Stimulated activated CD8-positive, alpha-beta memory T cell treated with anti-CD3 and anti-CD28 coated beads, Interleukin-7, amount 100 ng/mL, for 1 hour (primary cell): ENCODE measurements at places on chromosomes 6 and 20.

DNA sequence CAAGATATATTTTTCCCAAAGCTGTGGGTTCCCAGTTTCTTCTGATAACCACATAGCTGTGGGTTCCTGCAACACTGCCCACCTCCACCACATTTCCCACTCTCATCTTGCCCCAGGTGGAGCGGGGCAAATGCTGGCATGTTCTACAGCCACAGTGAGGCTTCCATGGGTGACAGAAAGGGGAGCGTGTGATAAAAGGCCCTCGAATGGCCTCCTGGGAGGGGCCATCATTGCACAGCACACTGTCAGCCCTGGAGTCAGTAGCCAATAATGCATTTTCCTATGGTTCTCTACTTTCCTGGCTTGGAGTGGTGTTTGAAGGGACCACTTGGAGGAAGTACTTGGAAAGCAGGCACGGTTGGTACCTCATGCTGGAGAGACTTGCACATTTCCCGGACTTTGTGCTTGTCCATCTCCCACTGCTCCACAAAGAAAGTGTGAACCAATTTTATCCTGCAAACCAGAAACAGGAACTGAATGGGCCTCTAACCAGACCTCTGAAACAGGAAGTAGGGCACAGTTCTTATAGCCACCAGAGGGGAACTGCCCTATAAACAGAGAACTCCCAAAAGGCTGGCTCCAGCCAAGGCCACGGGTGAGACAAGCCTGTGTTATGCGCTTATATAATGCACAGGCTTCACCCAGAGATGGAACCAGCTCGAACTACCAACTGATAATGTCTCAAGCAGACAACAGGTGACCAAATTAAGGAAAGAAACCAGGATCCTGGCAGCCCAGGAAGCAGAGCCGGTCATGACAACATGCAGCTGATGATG is 8.6 kb downstream of the MAP3K5 start:
- no peak for DNase-seq

DNA sequence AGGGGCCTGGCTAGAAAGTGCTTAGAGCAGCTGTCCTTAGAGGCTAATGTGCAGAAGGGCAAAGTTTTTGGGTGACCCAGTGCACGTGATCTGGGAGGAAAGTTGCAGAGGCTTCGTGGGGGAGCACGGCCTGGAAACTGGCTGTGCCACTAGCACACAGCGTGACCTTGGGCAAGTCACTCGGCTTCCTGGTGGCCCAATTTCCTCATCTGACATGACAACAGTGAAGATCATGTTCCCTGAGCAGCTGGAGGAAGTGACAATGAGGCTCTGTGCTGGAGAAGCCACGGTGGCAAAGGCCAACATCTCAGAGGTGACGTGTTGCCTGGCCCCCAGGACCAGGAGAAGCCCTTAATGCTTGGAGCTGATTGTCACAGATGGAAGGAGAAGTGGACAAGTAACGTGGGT is 99.5 kb downstream of the FOXC1 start:
- no peak for DNase-seq

DNA sequence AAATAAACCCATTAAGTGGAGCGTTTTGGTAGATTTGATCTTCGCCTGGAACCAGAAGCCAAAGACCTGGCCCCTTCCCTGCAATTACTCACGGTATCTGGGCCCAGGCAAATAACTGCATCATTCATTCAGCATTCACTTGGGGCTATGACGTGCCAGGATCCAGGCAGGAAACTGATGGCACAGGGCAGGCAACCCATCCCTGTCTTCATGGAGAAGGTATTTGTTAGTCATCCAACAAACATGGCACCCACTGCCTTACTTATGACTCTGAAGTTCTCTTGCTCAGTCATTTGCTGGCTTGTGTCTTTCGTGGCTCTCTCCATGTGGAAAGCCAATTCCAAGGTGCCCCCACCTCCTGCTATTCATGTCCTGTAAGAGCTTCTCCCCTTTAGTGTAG is 232.4 kb downstream of the BMP7 start:
- DNase-seq: no peak

GRCh38 chr6:151757506-151757955 is 50.0 kb upstream of the ESR1 start:
- DNase-seq: no peak

- DNase-seq: no peak
Measured at GRCh38 chr6:46199387-46199786, 28.6 kb upstream of the ENPP5 start.

- DNase-seq: peak; percentile 56
Measured at GRCh38 chr20:3218307-3218988, 9.2 kb downstream of the ITPA start.

DNA sequence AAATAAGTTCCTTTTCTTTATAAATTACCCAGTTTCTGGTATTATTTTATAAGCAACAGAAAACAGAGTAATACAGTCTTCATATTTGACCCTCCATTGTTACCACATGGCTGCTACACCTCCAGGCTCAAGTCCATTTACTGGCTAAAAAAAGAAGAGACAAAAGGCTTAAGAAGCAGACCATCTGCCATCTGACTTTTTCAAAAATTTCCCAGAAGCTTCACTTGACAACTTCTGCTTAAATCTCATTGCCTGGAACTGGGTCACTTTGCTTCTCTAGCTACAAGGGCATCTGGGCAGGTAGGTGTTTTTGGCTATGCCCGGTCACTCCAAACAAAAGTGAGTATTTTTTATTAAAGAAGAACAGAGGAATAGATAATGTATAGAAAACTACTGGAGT is 118.0 kb downstream of the GRM1 start:
- DNase-seq: no peak

- no peak for DNase-seq
Measured at GRCh38 chr6:21450149-21450548, 143.4 kb upstream of the SOX4 start.

- DNase-seq: no peak
Measured at GRCh38 chr6:37965964-37966676, 146.6 kb downstream of the ZFAND3 start.

GRCh38 chr6:44270526-44271405 is 516 bp downstream of the TMEM151B start:
- DNase-seq: no peak

- DNase-seq: no peak
Measured at GRCh38 chr6:157954150-157955117, 27.2 kb upstream of the SYNJ2 start.

GRCh38 chr20:39155971-39156370 is 193.8 kb downstream of the DHX35 start:
- no peak for DNase-seq

DNA sequence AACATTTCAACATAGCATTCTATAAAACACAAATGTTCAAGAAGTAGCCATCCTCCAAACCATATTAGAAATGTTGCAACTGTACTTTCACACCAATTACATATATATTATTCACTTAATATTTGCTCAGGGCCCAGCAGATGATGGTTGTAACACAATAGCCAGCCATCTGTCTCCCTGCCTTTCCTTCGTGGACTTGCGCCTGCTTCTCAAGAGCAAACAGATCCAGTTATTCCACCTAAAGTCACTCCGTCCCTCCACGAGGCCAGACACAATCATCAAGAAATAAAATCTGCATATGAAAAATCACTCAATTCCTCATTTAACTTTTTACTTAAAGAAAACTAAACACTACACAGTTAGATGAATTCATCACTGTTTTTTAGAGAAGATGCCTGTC is 160.4 kb downstream of the RALGAPA2 start:
- no peak for DNase-seq

DNA sequence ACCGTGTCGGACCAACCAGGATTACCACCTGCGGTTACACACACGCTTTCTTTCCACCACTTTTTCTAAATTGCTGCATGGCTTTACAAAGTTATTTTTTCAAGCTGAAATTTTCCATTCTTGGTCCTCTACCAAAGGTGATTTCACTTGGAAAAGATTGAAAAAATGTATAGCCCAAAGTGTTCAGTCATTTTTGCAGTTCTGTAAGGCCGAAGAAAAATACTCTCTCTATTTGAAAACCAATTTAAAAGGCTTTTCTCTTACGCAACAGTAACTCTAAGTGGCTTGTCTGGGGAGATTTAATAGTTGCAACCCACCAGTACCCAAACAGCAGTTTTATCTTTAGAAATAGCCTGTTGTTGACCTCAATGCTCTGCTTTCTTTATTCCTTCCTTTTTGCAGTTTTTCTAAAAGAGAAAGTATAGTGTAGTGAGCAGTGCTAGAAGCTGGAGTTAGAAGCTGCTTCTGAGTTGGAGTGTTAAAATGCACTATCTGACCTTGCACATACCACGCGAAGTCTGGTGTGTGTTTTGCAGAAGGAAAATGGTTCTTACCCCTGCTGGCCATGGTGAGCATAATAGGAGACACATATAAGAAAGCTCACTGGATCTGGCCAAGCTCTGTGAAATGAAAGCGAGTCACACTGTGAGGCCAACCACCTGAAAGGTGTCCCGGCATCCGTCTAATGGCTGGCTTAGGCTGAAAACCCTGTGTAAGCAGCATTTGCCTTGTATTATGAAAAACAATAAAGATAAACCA is 271.6 kb upstream of the PRND start:
- DNase-seq: no peak

DNA sequence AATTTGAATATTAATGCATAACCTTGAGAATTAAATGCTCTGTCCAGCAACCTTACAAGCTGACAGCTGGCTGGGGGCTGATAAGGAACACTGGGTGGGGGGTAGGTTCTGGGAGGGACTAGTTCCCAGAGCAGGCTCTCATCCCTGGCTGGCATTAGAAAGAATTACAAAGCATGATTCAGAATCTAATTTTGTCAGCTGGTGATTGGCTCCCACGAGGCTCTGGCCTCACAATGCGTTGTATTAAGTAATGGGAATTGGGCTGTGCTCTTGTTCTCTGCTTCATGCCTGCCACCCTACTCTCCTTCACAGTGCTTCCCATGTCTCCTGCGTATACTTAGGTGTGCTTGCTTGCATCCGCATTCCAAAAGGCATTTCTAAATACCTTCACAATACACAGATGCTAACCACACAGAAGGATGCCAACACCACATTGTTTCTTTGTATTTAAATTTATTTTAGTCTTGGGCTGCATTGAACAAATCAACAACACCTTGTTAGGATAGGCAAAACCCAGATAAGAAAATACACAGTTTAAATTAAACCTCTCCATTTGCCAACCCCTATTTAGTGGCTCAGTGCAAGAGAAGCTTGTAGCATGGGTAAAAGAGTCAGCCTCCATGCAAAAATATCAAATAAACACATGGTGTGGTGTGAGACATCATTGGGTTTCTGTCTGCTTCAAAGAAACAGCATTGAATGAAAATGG is 434.5 kb upstream of the JAG1 start:
- no peak for DNase-seq

DNA sequence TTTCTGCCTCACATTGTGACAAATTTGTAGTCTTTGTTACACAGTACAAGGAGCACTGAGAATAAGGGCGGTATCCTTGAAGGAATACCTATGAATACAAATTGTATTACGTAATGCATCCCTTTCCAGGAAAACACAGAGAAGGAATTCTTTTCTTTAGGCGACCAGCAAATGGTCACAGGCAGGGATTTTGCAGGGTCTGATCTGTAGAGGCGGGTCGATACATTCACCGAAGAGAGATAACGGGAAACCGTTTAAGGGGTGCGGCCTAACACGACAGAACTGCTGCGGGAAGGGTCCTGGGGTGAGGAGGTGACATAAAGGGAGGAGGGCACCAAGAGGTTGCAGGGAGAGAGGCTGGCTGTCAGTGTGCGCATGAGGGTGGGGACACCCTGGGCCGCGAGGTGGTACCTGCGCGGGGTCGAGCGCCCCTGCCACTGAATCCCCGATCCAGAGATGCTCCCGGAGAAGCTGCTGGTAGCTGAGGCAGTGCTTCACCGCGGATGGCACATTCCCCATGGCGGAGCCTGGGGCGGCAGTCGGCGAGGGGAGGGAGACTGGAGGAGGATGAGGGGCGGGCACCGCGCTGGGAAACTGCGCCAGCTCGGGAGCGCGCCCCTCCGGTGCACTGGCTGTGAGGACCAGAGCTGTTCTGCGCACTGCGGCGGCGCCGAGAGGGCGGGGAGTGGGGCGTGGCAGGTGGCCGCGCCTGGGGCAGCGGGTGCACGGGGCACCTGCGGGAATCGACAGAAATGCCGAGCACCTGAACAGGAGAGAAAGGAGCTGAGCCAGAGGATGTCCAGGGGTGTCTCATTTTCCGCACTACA is at the start of gene HMGCLL1:
Gene HMGCLL1 (minus strand): TSS at position 656 of the 827 bp plus-strand sequence. CDS start 137 bp downstream, at position 519.
- no peak for DNase-seq

DNA sequence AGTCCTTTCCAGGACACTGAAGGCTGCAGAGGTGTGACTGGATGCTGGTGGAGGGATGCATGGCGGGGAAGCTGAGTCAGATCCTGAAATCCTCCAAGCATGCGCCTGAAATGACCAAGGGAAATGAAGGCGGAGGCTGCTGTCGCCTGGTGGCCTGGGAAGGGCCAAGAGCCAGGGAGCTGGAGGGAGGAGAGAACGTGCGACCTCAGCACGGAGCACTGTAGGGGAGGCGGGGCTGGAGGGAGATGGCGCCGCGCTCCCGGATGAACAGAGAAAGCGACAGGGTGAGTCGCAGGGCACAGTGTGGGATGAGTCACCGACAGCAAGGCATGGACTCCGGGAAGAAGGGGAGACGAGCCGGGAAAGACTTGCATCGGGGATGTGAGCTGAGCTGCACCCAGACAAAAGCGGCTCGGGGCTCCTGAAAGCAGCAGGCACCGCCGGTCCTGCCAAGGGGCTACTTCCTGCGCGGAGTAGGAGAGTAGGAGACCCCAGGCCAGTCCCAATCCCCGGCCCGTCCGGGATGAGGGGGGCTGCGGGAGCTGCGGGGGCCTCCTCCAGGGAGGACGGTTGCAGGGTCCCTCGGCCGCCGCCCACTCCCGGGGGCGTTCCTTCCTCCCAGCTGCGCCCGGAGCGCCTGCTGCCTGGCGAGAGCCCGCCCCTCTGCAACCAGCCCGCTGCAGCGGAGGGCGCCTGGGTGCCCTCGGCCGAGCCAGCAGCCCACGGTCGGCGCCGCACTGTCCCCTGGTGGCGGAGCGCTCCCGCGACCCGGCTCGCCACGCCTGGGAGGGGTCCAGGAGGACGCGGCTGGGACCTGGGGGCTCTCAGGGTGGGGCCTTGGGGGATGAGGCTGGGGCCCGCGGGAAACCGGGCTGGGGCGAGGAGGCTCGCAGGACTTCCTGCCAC is 11.0 kb upstream of the NQO2 start:
- DNase-seq: peak; percentile 62

DNA sequence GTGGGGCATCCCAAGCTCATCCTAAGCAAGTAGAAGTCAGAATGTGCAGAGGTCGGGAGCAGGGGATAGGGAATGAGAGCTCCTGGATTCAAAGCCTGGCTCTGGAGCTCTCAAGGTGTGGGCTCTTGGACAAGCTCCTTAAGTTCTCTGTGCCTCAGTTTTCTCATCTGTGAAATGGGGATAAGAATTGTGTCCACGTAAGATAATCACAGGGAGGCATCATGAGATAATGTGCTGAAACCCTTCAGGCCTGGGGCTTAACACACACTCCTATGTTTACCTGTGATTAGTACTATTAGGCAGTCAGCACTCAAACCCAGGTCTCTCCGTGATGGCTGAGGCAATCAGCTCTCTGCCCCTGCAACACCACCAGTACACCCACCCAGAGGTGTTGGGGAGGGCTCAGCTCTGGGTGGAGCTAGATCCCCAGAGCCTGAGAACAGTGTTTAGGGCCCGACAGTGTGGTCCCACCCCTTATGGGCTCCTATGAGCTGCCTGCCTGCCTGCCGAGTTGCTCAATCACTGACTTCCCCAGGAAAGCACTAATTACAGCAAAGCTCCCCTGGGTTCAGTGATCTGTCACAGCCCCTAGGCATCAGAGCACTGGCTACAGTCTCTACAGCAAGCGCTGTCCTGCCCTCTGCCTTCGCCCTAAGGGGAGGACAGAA is 6.3 kb upstream of the SIRPA start:
- DNase-seq: no peak
